ENCODE measurements at places on chromosomes 6 and 20. TPM values are rescaled to one million over a fixed set of nuclear protein-coding genes. Genes with fewer than 3 reads are reported as not detected.

Gene PDE10A
- total RNA-seq = 29.0 TPM

Gene SIGLEC1
- 8.2 TPM for total RNA-seq

Gene RAB44
- 0.75 TPM for total RNA-seq

Gene DLL1
- 13.0 TPM for total RNA-seq

Gene EBF4
- 12.7 TPM for total RNA-seq

Gene AURKA
- 4.6 TPM for total RNA-seq

Gene PNLDC1
- 0.23 TPM for total RNA-seq

Gene PTK6
- 11.0 TPM for total RNA-seq

Gene THBD
- 11.6 TPM for total RNA-seq

Gene BPIFB4
- not detected for total RNA-seq

Gene GLP1R
- 0.06 TPM for total RNA-seq

Gene SERINC1
- 190 TPM for total RNA-seq

GRCh38 chr6:656460-657252, at the start of gene HUS1B:
HUS1B (minus strand) TSS chr6:657100; CDS start chr6:656944, 156 bp downstream.
- no peak for DNase-seq

GRCh38 chr6:68559070-68559469, 76.0 kb upstream of the ADGRB3 start:
- DNase-seq = no peak

- DNase-seq = no peak
These were observed 5.7 kb downstream of the THBS2 start for GRCh38 chr6:169247991-169248390.

GRCh38 chr20:10565191-10565921, 108.4 kb downstream of the JAG1 start:
- no peak for DNase-seq

DNA sequence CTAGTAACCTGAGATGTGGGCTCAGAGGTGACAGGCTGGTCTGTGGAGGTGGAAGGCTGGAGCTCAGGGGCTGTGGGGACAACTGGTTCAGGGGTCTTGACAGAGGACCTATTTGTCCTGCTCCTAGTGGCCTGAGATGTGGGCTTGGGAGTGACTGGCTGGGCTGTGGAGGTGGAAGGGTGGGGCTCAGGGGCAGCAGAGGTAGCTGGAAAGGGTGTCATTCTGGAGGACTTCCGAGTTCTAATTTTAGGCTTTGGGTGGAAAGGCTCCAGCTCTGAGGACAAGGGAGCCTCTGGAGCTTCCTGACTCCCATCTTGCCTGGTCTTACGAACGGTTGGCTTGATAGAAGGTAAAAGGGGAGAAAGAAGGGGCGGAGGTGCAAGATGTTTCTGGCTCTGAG, 11.5 kb downstream of the MDC1 start:
- no peak for DNase-seq

GRCh38 chr20:17442588-17442987, 88.6 kb downstream of the BFSP1 start:
- no peak for DNase-seq

- DNase-seq = no peak
These were observed 1055.1 kb upstream of the GJE1 start for GRCh38 chr6:141077355-141078333.

DNA sequence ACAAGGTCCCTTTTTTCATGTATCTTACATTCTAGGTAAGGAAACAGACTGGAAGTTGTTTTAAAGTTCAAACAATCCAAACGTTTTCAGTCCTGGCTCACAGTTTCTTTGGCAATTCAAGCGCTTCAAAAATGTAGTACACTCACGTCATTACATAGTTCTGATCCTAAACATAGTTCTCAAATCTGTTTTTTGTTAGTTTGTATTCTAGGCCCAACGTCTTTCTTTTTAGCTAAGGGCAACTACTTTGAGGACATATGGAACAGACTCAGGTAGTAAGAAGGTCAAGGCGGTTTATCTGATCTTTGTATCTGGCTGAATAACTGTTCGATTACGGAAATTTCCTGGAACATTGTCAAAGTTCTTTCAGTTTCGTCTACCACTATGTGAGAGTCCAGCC, 36.9 kb upstream of the PLCB4 start:
- DNase-seq = no peak

GRCh38 chr6:20876561-20876960, 342.3 kb downstream of the CDKAL1 start:
- no peak for DNase-seq

DNA sequence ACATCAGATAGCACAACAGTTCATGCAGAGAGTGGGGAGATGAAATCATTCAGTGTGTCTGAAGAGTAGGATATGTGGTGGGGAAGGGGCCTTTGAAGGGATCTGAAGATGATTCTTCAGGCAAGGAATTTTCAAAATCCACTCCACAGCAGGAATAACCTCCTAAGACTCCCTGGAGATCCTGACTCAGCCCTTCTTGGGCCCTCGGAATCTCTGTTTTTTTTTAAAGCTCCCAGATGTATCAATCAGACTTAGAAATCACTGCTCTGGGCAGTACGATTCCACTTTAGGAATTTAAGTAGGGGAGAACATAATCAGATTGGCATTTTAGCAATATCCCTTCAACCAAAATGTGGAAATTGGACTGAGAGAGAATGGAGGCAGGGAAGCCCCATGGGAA, 55.5 kb downstream of the RIOK1 start:
- DNase-seq = no peak

DNA sequence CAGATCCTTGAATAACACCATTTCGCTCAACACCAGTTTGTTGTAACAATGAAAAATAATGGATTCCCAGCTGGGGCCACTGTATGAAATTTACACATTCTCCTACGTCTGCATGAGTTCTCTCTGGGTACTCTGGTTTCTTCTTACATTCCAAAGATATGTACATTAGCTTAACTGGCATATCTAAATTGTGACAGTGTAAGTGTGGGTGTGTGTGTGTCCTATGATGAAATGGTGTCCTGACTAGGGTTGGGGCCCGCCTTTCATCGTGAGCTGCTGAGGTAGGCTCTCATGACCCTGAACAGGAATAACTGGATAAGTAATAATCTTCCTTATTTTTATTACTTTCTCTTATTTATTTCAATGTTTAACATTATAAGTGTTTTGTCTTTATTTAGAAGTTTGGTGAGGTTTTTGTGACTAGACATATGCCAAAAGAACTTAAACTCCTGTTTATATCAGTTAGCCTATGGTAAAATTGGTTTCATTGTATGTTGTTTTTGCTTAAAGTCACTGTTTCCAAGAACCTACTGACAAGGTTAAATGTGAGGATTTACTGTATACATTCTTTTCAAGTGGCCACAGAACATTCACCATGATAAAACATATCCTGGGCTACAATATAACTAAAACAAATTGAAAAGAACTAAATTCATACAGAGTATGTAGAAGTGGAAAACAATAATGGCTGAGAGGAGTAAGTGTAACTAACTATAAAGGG, 42.4 kb downstream of the RBL1 start:
- no peak for DNase-seq

- no peak for DNase-seq
These were observed 136.1 kb downstream of the PDSS2 start for GRCh38 chr6:107323133-107323785.

GRCh38 chr20:21430020-21430419, 32.7 kb upstream of the NKX2-4 start:
- DNase-seq = no peak

GRCh38 chr6:117494283-117494682, 11.8 kb downstream of the DCBLD1 start:
- DNase-seq = no peak

- no peak for DNase-seq
These were observed 94.5 kb downstream of the BACH2 start for GRCh38 chr6:90202156-90202555.

GRCh38 chr20:62980970-62981369, 25.8 kb downstream of the BHLHE23 start:
- DNase-seq = no peak

- no peak for DNase-seq
These were observed 42.3 kb downstream of the CCDC170 start for GRCh38 chr6:151536188-151536479.

DNA sequence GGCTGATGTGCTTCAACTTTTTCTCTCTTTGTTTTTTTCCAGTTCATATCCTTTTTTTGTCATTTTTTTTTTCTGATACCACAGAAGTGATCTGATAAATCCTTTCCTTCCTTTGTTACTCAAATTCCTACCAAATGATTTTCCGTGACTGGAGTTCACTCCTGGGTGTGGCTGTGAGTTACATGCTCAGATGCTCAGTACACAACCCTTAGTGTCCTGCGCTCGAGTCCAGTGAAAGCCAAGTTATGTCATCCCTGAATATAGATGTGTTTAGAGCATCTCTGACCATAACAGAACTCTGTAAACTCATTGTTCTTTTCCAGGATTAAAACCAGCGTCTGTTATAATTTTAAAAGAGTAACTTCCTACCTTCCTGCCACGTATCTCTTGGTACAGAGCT, 147.2 kb upstream of the AKAP12 start:
- no peak for DNase-seq

- no peak for DNase-seq
These were observed 50.8 kb downstream of the UTRN start for GRCh38 chr6:144335914-144336313.

GRCh38 chr20:13008761-13009681, at the start of gene SPTLC3:
SPTLC3 (plus strand) TSS chr20:13008972; CDS start chr20:13009268, 296 bp downstream.
- peak; percentile 61 for DNase-seq

DNA sequence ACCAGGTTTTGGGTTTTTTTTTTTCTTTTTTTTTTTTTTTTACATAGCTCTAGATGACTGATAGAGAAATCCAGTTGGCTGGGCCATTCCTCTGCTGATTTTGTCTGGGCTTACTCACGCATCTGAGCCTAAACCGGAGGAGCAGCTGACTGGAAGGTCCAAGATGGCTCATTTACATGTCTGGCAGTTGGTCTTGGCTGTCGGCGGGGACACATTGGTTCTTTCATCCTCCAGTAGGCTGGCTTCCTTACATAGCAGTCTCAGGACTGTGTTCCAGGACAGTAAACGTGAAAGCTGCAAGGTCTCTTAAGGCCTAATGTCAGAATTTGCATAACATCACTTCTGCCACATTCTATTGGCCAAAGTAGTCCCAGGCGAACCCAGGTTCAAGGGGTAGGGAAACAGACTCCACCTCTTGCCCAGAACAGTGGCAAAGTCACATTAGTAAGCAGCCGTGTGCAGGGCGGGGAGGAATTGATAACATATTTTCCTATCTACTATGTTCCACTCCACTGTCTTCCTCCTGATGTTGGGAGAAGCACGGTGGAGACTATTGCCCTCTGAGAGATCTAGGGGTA, 87.0 kb downstream of the CDH22 start:
- no peak for DNase-seq

- DNase-seq = peak; percentile 38
These were observed 69.7 kb downstream of the EPB41L2 start for GRCh38 chr6:130993292-130993765.

- no peak for DNase-seq
These were observed 119.5 kb upstream of the TCF21 start for GRCh38 chr6:133769463-133769862.

Measured in mucosa of gallbladder (tissue), 1 donor.